MV-4-11 (cell line): ENCODE measurements at places on chromosomes 6 and 20.

GRCh38 chr6:27565839-27566779, 93.2 kb upstream of the ZNF184 start:
- DNase-seq, result no peak

- DNase-seq, result no peak
Observed at GRCh38 chr20:63344616-63345327, 16.4 kb downstream of the CHRNA4 start.

GRCh38 chr20:57564180-57564802, 3.4 kb downstream of the PCK1 start:
- no peak for DNase-seq

GRCh38 chr20:10675450-10675848, 1.6 kb upstream of the JAG1 start:
- no peak for DNase-seq

- no peak for DNase-seq
Observed at GRCh38 chr6:135728589-135728988, 122.9 kb upstream of the PDE7B start.

GRCh38 chr6:166365221-166365620, 17.5 kb downstream of the MPC1 start:
- DNase-seq, result peak; percentile 54

- no peak for DNase-seq
Observed at GRCh38 chr20:6626805-6627204, 140.7 kb upstream of the BMP2 start.

DNA sequence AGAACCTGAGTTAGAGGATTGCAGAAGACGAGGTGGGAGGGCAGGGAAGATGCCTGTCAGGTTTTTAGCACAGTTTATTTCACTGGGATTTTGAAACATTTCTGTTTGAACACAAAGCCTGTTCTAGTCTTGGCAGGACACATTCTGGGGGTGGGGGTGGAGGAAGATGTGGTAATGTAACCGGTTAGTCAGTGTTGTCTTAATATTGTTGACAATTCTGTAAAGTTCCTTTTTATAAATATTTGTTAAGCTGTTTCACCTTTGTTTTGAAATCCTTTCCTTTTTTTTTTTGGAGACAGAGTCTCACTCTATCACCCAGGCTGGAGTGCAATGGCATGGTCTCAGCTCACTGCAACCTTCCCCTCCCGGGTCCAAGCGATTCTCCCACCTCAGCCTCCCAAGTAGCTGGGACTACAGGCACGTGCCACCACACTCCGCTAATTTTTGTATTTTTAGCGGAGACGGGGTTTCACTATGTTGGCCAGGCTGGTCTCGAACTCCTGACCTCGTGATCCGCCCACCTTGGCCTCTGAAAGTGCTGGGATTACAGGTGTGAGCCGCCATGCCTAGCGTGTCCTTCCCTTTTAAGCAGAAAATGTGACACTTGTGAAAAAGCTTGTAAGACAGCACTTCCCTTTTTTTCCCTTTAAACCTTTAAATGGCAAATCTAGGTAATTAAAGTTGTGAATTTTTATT, 20.2 kb downstream of the SLC9A8 start:
- peak; percentile 12 for DNase-seq

- DNase-seq, result no peak
Observed at GRCh38 chr6:91710342-91710741, 1123.5 kb upstream of the MAP3K7 start.

GRCh38 chr20:4780245-4780644, 58.5 kb downstream of the PRND start:
- no peak for DNase-seq

GRCh38 chr20:31566658-31567379, 38.3 kb upstream of the ID1 start:
- DNase-seq, result no peak

DNA sequence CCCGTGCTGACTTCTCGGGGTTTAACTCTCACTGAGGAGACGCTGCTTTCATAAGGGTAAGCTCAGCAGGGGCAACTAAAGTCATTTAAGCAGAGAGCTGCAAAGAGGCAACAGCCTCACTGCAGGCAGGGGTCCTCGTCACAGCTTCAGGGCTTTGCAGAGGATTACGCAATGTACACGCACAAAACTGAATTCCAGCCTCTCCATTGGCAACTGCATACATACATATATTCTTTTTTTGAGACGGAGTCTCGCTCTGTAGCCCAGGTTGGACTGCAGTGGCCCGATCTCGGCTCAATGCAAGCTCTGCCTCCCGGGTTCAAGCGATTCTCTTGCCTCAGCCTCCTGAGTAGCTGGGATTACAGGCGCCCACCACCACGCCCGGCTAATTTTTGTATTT, 2.4 kb downstream of the GMEB2 start:
- peak; percentile 72 for DNase-seq

DNA sequence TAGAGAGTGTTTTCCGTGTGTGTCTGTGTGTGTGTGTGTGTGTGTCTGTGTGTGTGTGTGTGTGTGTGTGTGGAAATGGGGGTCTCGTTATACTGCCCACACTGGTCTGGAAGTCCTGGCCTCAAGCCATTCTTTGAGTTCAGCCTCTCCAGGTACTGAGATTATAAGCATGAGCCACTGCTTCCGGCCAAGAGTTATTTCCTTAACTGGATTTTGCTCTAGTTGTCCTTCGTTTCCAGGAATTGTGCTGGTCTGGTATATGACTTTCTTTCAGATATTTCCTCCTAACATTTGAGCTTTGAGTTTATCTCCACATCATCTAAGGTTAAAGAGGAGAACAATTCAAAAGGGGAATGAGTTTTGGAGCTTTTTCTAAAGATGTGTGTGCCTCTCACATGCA, 124.8 kb downstream of the SH3BGRL2 start:
- DNase-seq, result no peak

DNA sequence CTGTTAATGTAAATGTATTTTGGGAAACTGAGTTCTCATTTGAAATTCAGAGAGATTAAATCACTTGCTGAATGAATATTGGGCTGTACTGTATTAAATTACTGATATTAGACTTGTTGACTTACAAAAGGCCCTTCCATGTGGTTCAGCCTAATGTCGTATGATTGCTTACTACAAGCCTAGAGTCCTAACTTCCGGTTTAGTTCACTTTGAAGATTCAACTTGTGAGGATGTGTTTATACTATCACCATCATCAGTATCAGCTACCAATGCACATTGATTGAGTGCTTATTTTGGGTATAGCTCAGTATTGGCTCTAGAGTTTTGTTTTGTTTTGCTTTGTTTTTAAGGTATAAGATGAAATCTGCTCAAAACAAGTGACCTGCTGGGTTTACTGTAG, 48.3 kb downstream of the FAM217A start:
- no peak for DNase-seq

DNA sequence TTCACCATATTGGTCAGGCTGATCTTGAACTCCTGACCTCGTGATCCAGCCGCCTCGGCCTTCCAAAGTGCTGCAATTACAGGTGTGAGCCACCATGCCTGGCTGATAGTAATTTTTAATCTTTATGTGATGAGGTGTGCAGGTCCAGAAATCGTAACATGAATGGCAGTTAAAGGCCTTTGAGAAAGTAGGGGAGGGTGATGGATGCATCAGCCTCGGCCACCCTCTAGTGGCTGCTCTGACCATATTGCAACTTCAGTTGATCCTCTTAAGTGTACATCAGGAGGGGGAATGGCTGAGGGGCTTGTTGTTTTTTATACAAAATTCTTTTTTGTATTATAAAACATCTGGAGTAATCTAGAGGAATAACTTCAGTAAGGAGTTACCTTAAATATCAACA, 193.0 kb downstream of the ZFAND3 start:
- DNase-seq, result peak; percentile 26

GRCh38 chr6:69349771-69350170, 447.0 kb downstream of the LMBRD1 start:
- DNase-seq, result no peak

GRCh38 chr6:17565399-17565798, 34.7 kb upstream of the FAM8A1 start:
- no peak for DNase-seq

GRCh38 chr6:144139817-144140216, 10.5 kb upstream of the STX11 start:
- DNase-seq, result no peak

DNA sequence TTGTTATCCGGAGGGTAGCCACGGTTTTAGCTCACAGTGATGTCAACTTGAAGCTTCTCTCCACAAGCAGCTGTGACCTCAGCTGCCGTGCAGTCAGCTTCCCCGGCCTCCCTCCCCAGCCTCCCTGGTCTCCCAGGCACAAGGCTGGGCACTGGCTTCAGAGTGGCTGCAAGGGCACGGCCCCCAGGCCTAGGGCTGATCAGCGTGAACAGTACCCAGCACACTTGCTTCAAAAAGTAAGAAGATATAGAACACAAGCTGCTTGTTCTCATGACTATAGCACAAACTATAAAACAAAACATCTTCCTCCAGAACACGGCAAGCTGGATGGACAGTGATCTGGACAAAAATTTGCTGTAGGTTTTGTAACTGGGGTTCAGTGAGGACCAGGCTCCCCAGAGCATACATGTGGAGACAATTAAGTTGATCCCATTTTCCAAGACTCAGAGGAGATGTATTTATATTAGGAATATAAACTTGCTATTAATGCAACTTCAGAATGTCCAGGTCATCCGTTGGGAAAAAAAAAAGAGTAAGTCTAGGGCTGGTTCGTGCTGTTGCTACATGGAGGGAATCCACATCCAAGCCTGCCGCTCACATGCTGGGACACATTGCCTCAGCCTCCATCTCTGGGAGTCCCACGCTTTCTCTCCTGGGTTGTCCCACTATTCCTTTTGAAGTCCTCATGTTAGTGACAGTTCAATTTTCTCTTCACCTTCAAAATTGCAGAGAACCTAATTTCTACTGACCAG, 199.4 kb upstream of the THBS2 start:
- DNase-seq, result no peak

- no peak for DNase-seq
Observed at GRCh38 chr6:111540681-111541025, 57.6 kb upstream of the REV3L start.

GRCh38 chr6:126266664-126267063, 73.3 kb upstream of the CENPW start:
- no peak for DNase-seq

DNA sequence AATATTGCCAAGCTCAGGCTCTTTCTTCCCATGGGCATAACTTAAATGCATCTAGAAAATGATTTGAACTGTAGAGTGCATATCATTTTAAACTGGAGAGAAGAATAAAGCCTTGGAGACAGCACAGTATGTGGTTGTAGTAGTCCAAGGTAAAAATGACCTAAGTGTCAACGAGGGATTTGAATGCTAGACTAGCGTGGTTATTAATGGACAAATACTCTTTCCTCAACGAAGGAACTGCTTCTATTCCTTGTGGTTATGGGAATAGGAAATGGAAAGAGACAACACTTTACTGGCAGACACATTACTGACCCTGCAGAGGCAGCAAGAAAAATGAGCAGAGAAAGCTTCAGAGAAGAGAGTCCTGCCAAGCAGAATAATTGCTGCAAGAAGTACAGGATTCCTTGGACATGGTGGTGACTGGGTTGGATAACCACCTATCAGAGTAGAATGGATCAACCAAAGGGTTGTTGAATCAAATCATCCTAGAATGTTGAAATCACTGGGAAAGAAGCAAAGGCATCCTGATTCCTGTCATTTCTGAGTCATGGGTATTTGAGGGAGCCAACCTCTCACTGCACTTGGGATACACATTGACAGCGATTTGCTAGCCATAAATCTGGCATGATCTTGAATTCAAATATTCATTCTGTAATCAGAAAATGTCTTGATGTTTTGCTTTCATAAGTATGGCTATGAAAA, 258.1 kb upstream of the EPHA7 start:
- DNase-seq, result no peak

GRCh38 chr20:57381596-57382503, 9.3 kb upstream of the RBM38 start:
- DNase-seq, result peak; percentile 71

GRCh38 chr6:87660226-87660911, 41.7 kb downstream of the AKIRIN2 start:
- peak; percentile 38 for DNase-seq

DNA sequence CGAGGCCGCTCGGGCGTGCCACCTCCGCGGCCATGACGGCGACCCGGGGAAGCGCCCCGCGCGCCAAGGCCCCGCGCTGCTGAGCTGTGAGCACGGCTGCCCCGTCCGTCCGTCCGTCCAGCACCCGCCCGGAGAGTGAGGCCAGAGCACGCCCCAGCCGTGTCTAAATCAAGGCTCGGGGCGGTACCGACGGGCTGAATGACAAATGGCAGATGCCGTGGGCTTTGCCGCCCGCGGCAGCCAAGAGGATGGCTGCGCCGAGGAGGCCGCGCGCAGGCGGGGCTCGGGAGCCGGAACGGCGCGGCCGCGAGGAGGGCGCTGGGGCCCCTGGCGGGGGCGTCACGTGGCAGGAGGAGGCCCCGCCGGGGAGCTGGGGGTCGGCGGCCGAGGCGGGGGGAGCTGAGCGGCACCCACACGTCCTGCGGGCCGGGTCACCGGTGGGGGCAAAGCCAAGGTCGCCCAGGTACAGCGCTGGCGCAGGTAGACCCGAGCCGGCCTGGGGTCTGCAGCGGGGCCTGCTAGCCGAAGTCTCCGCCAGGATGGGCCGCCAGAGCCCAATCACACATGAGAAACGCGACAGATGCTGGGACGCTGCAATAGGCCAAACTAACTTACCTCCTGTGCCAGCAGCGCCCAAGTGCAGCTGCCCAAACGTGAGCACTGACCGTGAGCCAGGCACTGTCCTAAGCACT, at the start of gene PLAGL1:
Gene PLAGL1, minus strand, starts transcription at position 140 of the 692 bp plus-strand sequence. CDS start 60,123 bp downstream, outside the sequence.
- DNase-seq, result peak; percentile 28

GRCh38 chr20:56842056-56842455, 212.9 kb downstream of the TFAP2C start:
- no peak for DNase-seq

DNA sequence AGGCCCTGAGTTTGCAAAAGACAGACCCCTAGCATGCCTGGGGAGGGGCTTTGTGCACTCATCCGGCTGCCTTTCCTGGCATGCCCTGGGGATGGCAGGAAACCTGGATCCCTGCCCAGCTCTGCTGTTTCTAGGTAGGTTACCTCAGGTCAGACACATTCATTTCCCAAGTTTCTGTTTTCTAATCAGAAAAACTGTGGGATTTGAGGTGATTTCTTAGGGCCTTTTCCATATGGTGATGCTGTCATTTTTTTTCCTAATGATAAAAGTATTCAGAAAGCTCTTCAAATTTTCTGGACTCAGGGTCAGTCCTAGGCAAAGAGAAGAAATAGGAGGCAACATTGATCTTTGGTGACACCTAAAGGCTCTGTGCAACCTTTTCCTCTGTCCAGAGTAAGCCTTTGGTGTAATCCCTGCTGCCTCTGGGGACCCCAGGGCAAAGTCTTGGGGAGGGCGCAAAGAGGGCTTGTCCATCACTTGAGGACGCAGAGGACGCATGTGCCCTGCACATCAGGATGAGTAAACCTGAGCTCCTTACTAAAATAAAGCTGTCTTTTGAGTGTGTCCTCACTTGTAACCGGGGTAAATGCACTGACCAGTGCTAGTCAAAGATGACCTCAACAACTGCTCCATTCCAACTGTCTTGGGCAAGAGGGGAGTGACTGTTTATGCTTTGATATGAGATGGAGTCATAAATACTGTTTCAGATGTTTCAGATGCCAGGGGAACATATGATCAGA, 13.5 kb upstream of the TRAM2 start:
- DNase-seq, result no peak

GRCh38 chr20:40160097-40160550, 528.9 kb downstream of the MAFB start:
- DNase-seq, result peak; percentile 47
